NCI-H1092 (cell line): ENCODE measurements at places on chromosomes 11 and 22.

DNA sequence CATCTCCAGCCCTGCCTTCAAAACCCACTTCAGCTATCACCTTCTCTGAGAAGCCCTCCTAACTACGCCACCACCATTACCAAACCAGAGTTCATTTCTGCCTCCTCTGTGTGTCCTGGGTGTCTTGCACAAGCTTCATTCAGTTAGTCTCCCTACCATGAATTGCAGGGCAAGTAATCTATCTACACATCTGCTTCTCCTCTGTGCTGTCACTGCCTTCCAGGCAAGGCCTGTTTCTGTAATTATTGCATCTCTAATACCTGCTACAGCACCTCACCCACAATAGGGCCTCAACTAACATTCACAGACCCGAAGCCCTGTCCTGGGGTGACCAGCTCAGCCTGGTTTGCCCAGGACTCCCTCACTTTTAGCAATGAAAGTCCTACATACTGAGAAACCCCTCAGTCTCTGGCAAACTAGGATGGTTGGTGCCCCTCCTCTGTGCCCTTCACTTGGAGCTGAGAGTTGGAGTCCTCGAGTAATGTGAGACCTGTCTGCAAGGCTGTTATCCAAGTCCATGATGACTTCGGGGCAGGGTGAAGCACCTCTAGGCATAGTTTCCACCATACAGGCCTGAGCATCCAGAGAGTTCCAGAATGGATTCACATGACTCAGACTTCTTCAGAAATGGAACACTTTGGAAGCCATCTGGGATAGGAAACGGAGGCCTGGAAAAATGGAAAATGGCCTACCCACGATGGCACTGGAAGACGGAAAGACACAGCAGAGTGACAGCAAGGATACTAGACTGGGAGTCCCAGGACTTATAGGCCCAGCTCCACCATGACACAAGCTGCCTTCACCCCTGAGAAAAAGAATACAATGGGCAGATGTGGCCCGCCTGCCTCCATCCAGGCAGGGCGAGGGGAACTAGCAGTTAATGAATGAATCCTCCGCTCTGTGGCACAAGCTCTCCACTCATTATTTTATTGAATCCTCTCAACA is 269.3 kb downstream of the BUD13 start:
- DNase-seq, result no peak

DNA sequence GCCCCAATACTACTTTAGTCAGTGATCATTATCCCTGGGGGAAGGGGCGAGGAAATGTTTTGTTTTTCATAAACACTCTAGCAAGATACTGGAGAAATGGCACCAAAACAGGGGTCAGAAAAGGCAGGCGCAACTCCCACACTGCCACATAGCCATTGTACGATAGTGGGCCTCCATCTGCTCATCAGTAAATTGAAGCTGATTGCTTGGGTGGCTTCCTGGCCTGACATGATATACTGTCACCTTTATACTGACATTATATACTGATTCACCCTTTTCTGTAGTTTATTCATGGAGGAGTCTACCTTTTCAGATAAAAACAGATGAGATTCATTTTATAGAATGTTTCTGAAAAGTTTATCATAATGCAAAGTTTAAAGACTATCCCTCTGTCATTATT is 51.6 kb upstream of the CCDC34 start:
- DNase-seq, result no peak

DNA sequence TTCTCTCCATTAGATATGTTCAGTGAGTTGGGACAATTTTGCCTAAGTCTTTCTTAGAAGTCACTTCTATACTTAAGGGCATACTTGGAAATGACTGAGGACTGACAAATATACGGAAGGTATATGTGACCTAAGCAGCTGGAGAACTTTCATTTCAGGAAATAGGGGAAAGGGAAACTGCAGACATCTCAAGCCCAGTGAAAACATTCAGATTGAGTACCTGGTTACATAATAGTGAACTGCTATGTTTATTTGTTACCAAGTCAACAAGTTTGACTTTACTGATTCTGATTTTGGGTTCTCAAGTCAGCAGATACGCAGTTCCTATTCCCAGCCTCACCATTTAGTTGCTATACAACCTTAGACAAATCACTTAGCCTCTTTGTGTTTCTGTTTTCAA is 1173.9 kb downstream of the LRRC4C start:
- no peak for DNase-seq

DNA sequence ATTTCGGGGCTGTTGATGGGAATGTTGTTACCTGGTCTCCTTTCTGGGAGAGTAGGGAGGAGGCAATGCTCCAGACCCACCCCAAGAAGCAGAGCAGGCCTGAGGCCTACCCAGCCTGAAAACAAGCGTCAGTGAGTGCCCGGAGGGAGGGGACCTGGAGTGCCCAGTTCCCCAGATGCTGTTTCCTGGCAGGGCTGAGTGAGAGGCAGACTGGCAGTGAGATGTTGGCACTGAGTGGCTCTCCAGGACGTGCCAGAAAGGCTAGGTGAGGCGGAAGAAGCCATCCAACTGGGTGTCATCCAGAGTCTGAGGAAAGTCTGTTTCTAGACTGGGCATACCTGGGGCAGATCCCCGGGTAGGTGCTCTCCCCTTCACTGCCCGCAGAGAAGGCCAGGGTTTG is 1.3 kb downstream of the POU2F3 start:
- DNase-seq, result no peak

- no peak for DNase-seq
Observed at GRCh38 chr11:130301002-130301401, 13.7 kb downstream of the ZBTB44 start.

- DNase-seq, result no peak
Observed at GRCh38 chr22:37187891-37188761, at the start of gene C1QTNF6. Gene C1QTNF6, minus strand, starts transcription at chr22:37188247. Its CDS starts 34 bp downstream, at chr22:37188213.

DNA sequence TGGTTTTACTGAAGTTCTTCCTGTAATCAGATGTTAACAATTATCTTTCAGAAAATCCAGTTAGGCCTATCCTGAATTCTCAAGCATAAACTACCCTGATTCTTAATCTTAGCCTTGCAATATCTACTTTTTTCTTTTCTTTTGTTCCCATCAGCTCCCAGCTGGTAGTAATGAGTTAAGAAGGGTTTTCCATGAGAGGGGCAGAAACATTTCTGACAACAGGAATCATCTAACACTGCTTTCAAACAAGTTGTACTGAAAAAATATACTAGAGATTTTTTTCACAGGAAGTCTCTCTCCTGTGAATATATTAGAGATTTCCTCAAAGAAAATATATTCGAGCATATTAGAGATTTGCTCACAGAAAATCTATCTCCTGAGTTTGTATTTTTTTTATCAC is 3.3 kb upstream of the TRIM6 start:
- DNase-seq, result no peak

DNA sequence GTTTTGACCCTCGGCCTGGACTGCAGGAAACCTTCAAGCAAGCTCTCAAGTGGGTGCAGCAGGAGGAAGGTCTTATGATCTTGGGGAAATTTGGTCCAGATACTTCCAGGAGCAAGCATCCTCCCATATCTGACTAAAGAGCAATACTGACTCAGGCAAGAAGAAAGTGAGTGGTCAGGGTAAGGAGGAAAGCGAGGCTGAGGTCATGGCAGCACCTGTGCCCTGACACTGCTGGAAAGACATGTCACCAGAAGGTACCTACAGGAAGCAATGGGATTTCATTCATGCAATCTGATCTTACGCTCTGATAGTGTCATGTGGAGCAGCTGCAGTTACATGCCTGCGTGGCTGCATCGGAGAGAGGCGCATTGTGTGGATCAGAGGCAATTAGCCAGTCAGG is 6.5 kb upstream of the TOP3B start:
- DNase-seq, result no peak

DNA sequence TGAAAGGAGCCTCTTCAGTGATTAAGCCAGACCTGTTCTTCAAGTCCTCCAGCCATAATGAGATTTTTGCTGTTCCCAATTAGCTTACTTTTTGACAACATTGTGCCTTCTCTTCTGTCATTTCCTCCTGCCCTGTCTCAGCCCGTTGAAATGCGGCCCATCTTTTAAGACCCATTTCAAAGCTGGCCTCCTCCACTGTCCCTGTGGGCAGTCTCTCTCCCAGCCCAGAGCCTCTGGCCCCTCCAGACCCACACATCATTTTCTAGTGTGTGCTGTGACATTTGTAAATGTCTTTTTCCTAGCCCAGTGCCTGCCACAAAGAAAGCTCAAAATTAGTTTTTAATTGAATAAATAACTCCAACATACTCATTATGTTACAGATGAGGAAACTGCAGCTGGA is 70.9 kb downstream of the BUD13 start:
- DNase-seq, result no peak

DNA sequence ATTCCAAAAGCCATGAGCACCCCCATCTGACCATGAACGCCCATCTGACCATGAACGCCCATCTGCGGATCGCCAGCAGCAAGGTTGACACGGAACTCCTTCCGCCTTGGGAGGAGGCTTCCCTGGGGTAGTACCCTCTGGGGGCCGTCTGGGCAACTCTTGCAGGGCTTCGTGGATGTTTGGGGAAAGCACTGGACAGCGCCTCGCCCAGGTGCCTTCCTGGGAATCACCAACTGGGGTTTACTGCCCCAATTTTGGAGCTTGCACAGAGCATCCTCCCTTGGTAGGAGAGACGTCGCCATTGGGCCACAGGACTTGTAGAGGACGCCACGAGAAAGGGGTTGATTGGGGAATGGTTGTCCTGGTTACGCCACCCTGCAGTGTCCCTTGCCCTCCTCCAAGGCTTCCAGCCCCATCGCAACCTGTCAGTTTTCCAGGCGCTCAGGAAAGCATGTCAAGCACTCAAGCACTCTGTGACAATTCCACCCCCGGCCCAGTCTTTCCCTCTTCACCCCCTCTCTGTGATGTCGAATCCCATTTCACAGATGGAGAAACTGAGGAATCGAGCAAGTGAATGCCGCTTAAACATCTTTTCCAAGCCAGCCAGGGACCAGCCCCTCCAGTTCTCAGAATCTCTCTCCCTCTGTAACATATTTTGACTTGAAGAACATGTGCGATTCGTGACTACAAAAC is 914 bp upstream of the PRDM11 start:
- DNase-seq, result no peak

DNA sequence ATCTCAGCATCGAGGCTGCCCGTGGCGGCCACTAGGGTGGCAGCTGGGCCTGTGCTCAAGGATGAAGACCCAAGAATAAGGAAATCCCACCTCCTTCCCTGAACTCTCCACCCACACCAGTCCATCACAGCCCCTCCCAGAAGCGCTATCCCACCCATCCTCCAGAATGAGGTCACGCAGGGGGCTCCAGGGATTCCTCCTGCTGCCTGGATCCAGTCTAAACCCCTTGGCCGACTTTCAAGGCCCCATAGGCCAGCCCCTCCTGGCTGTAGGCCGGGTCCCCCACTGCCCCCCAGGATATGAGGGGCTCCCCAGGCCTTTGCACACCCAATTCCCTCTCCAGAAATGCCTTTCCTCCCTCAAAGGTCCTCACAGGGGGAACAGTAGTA is 19.0 kb upstream of the SCGB1A1 start:
- no peak for DNase-seq

DNA sequence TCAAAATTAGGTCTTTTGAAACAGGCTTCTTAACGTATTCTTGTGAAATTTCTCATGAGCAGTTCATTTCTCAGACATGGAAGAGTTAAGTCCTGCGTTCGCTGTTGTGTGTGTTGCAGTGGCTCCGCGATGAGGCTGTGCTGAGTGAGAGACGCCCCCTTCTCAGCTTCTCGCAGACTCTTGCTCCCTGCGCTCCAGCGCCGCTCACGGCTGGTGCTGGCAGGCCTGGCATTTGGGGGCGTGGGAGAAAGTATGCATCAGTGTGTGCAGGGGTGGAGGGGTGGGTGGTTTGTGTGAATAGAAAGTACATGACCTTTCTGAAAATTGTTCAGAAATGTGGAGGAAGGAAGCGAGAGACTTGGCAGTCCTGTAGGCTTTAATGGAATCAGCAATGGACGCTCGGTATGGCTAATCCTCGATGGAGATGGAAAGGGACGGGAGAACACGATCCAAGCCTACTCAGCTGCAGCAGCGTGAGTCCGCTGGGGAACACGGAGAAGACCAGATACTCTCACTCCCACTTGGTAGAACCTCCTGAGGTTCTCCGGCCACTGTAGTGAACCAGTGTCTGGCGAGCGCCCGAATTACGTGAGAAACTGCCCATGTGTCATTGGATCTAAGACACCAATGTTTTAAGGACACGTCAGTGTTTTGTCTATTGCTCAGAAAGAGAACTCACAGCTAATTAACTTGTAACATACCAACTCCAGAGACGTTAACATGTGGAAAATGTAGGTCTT is 5.9 kb downstream of the TAB1 start:
- no peak for DNase-seq

- DNase-seq, result no peak
Observed at GRCh38 chr22:39462443-39463221, 5.8 kb downstream of the MGAT3 start.

DNA sequence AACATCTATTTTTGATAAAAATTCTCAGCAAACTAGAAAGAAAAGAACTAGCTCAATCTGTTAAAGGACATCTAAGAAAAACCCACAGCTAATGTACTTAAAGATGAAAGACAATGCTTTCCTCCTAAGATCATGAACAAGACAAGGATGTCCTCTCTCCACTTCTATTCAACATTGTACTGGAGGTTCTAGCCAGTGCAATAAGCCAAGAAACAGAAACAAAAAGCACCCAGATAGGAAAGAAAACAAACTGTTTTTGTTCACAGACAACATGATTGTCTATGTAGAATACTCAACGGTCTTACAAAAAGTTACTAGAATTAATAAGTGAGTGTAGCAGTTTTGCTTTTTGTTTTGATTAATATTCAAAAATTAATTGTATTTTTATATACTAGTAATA is 7.8 kb downstream of the CD3D start:
- no peak for DNase-seq

DNA sequence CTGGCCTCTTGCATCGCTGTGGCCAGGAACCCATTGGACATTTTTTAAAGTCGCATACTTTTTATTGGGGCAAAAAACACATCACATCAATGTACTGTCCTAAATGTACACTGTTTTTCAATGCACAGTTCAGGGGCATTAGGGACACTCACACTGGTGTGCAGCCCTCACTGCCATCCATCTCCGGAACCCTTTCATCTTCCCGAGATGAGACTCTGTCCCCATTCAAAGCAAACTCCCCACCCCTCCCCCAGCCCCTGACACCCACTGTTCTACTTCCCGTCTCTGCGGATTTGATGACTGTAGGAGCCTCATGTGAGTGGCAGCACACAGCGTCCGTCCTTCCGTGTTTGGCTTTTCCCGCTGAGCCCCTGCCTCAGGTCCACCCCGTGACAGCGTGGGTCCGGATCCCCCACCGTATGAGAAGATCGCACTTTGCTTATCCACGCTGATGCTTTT is 41.8 kb upstream of the TH start:
- no peak for DNase-seq

GRCh38 chr11:111942829-111943228 is 5.7 kb downstream of the DIXDC1 start:
- no peak for DNase-seq
